ENCODE measurements at places on chromosomes 12 and 14.

- DNase-seq: peak; percentile 19
Observed at GRCh38 chr14:35390577-35391387, 13.8 kb downstream of the NFKBIA start.

DNA sequence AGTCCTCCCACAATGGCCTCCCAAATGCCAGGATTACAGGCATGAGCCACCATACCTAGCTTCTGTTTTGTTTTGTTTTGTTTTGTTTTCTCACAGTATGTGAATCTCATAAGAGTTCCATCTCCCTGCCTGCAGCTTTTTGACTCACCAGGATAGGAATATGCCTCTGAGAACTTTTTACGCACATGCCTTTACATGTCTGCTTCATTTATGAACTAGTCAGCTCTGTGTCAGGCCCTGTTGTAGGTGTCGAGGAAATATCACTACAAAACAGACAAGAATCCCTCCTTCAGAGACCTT is 89.0 kb downstream of the BORCS5 start:
- DNase-seq: no peak

DNA sequence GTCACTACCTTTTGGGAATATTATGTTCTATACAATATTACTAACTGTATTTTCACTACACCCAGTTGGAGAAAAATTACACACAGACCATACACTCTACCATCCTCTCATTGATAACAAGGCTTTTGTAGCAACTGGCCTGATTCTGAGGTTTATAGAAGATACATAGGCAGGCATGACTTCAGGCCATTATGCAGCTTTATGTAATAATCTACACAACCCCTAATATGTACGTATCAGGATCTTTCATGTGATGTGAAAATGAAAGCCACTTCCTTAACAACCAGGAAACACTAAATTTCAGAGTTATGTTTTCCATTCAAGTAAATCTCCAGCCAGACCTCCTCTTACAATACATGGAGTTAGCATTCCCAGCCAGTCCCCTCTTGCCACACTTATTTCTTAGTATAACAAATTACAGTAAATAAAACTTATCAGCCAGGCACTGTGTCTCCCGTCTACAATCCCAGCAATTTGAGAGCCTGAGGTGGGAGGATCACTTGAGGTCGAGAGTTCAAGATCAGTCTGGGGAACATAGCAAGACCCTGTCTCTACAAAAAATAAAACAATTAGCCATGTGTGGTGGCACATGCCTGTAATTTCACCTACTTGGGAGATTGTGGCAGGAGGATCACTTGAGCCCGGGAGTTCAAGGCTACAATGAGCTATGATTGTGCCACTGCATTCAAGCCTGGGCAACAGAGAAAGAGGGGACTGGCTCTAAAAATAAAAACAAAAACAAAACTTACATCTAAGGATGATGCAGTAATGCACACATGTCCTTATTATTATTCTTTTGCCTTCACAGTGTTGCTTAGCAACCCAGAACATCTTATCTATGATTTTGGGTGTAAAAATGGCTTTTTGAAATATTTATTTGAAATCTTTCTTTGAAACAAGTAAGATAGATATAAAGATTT is 10.4 kb upstream of the OSBPL8 start:
- DNase-seq: no peak

DNA sequence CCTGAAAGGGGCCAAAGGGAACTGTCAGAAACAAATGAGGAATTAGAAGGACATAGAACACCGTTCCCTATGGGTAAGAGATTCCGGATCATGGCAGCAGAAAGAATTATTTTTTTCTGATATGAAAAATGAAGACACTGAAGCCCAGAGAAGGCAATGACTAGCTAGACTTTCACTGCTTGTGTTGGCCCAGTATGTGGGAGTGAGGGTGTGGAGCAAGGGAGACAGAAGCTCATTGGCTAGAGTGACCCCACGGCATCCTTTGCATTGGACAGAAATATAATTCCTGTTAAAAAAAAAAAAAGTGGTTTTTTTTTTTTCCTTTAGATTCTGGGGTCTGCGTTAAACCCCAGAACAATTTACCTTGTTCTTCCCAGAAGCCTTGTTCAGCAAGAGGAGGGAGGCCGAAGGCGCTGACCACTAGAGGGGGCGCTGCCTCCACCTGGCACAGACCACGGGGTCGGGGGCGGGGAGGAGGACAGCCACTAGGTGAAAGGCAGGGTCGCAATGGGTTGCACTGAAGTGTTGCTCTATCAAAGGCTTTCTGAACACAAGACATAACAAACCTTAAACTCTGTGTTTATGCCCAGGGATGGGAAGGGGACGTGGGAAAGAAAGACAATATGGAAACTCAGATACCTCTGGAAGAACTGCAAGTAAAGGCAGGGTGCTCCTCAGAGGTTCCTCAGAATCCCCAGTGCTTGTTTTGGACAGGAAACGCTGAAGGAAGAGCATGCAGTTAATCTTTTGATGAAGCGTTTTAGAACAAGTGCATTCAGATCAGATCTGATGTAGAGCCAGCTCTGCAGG is 156.8 kb downstream of the KCNA5 start:
- DNase-seq: no peak

GRCh38 chr12:24931666-24932405 is 17.1 kb downstream of the BCAT1 start:
- DNase-seq: no peak

- no peak for DNase-seq
Observed at GRCh38 chr14:44339862-44340261, 167.2 kb downstream of the FSCB start.

- DNase-seq: no peak
Observed at GRCh38 chr14:53696217-53696965, 260.2 kb downstream of the BMP4 start.

DNA sequence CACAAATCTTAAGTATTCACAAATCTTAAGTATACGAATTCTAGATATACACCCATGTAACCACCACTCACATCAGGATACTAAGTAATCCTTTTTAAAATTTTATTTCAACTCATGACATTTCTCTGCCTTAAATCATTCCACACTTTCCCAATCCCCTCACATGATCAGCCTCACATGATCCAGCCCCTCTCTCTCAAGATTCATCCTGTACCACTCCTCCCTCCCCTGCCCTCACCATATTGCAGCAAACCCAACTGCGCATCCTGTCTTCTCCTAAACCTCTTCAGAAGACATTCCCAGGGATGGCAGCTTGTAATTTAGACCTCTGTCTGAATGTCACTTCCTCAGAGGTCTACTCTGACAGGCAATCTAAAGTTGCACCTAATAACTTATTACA is 1.7 kb upstream of the EIF4B start:
- DNase-seq: no peak

DNA sequence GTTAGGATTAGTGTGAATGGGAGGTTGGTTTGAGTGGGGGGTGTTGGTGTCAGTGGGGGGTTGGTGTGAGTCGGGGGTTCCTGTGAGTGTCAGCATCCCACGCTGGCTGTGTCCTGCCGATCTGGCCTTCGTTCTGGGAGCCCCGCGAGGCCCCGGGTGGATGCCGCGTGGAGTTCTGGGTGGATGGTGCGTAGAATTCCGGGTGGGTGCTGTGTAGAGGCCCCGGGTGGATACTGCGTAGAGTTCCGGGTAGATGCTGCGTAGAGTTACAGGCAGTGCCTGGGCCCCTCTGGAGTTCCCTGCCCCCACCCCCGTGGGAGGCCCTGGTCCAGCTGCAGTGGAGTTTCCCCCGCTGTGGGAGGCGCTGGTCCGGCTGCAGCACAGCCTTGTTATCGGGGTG is 8.7 kb downstream of the NOC4L start:
- DNase-seq: no peak

- DNase-seq: no peak
Observed at GRCh38 chr14:95263527-95264231, 56.0 kb downstream of the CLMN start.

- no peak for DNase-seq
Observed at GRCh38 chr12:8491646-8492530, 21.4 kb upstream of the CLEC4D start.

- no peak for DNase-seq
Observed at GRCh38 chr12:25828188-25828587, 130.3 kb upstream of the RASSF8 start.

DNA sequence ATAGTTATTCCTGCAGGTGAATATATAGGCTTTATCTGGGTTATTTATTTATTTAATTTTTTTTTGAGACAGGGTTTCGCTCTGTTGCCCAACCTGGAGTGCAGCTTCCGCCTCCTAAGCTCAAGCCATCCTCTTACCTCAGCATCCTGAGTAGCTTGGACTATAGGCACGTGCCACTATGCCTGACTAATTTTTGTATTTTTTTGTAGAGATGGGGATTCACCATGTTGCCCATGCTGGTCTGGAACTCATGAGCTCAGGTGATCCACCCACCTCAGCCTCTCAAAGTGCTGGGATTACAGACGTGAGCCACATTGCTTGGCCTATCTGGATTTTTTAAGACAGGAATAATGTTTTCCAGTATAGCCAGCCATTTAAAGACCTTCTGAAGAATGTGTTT is 2.0 kb downstream of the RAN start:
- no peak for DNase-seq

DNA sequence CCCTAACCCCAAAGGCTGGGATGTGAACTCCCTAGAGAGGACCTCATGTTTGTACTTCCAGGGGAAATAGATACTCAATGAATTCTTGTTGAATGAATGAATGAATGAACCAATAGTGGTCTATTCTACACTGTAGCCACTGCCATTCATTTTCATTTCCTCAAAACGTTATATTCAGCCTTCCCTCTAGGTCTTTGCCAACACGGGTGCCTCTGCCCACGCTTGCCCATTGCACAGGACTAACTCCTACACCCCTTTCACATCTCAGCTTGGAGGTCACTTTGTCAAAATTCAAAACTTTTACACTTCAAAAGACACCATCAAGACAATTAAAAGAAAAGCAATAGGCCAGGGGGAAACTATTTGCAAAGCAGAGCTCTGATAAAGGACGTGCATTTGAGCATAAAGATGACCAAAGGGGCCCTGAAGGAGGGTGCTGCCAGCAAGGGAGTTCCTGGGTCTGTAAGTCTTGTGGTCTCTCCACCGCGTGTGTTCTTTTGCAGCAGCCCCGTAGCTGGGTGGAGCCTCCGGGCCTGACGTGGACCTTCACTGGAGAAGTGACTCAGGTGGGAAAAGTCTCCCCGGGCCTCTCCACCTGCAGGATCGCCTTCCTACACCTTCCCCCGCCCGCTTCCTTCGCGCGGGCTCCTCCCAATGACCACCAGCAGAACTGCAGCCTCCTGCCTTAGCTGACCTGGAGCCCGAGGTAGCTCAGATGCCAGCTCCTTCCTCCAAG is 31.5 kb downstream of the TMEM63C start:
- DNase-seq: peak; percentile 9

- peak; percentile 12 for DNase-seq
Observed at GRCh38 chr12:10363914-10364814, 25.7 kb downstream of the KLRK1 start.

DNA sequence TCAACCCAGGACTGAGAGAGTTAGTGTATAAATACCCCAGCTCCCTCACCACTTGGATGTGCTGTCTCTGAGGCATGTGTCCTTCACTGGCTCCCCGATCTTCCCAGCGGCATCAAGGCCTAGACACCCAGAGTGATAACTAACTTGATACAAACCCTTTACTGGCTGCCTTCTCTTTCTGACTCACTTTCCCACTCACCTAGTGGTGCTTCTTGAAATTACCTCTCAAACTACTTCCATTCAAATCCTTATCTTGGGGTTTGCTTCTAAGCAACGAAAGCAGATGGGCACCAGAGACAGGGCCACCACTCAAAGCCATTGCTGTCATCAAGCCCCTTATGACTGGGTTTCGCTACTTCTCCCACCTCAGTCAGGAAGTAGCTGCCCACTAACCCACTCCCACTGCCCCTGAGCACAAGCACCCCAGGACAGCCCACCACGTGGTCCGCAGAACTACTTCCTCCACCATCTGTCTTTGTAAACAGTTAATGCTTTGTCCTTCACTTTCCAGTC is 17.2 kb downstream of the ZFP36L1 start:
- no peak for DNase-seq

- no peak for DNase-seq
Observed at GRCh38 chr12:118840878-118841277, 140.5 kb upstream of the SRRM4 start.

GRCh38 chr12:104460041-104460719 is 3.4 kb downstream of the CHST11 start:
- no peak for DNase-seq

DNA sequence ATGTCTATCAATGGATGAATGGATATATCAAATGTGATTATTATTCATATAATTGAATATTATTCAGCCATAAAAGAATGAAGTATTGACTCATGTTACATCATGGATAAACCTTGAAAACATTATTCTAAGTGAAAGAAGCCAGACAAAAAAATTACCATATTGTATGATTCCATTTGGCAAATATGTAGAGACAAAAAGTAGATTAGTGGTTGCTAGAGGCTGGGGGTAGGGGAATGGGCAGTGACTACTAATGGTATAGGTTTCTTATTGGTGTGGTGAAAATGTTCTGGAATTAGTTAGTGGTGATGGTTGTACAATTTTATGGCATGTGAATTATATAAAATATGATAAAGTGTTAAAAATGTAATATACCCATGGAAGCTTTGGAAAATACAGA is 31.8 kb upstream of the GNS start:
- no peak for DNase-seq

- DNase-seq: peak; percentile 64
Observed at GRCh38 chr14:106586098-106586704, 1059.8 kb downstream of the TMEM121 start.

DNA sequence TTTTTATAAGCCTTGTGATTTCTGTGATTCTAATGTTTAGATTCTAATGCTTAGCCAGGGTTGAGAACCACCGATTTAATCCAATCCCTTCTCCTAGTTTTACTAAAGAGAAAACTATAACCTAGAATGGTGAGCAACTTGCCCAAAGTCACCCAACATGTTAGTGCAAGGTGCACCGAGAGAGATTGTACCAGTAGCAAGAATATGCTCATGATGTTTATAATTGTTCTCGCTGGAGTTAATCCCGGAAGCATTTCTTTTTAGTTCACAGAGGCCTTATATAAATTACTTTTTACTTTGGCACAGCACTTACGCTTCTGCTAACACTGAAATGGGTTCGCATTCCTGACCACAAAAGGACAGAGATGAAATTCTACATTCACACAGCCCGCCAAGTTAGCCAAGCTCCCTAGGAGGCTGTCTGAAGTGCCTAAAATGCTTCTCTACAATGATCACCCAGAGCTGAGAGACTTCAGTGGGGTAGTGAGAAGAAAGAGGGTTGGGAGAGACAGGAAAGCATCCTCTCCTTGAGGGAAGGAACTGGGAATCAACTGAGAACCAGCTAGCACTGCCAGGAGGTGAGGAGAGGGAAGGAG is 579 bp upstream of the BLOC1S1 start:
- DNase-seq: no peak

- no peak for DNase-seq
Observed at GRCh38 chr14:54487771-54488170, 1.0 kb downstream of the GMFB start.

- DNase-seq: peak; percentile 73
Observed at GRCh38 chr12:4145990-4146859, 127.3 kb upstream of the CCND2 start.

DNA sequence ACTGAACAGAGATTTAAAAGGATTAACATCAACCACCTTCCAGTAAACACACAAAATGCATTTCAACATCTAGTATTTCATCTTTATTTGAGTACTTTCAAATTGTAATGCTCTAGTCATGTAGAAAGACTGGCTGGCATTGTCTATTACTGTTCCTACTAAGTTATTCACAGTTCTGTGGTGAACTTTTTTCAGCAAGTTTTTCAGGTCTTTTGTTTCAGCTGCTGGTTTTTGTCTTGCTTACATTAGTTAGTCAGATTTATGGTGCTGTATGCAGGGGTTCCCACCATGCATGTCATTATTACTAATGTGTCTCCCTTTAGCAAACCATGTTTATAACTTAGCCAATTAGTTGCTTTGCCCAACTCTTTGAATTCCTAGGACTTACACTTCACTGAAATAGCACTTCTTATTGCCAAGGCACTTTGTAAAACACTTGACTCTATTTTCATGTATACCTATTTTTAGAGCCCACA is 253.4 kb upstream of the KITLG start:
- DNase-seq: no peak

Measured in activated naive CD4-positive, alpha-beta T cell treated with Interleukin-2 at 50 U/mL for 16 hours (primary cell).